Astrocyte (in vitro differentiated cells and primary cell): ENCODE measurements at places on chromosomes 16 and 17.

DNA sequence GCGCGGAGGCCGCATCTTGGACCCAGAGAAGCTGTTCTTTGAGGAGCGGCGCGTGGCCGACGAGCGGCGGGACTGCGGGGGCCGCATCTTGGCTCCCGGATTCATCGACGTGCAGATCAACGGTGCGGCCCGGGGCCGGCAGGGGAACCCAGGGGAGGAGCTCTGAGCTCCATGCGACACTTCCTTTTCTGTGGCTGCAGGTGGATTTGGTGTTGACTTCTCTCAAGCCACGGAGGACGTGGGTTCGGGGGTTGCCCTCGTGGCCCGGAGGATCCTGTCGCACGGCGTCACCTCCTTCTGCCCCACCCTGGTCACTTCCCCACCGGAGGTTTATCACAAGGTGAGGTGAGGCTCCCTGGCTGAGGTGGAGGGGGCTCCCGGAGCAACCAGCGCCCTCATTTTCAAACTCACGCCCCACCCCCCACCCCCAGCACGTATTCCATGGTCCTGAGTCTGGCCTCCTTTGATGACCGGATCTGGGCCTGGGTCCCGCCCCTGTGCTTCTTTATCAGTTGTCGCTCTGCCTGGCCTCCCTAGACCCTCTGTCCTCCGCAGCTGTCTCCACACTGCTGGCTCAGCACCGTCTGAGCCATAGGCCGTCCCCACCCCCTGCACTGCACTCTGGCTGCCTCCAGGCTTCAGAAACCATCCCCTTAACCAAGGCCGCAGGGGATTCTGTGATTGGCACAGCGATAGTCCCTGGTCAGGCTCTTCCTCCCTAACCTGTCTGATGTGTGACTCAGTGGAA, 787 bp downstream of the AMDHD2 start:
- no peak for DNase-seq

GRCh38 chr16:11977376-11978041, 975 bp downstream of the SNX29 start:
- DNase-seq, result peak; percentile 81

GRCh38 chr17:67837965-67838364, 12.7 kb downstream of the BPTF start:
- no peak for DNase-seq

DNA sequence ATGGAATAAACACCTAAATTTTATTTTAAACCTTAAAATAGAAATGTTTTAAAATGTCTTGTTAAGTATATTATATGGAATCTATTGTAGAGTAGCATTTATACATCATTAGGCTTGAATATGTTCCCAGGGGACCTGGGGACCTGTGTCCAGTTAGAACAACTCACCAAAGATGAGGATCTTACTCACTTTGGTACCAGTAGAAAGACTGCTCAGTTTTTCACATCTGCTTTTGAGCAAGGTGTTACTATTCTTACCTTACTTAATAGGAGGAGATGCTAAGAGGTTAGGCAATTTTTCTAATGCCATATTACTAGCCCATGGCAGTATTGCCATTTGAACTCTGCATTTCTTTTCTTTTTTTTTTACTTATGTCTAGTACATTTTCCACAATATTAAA, 14.7 kb downstream of the STXBP4 start:
- DNase-seq, result no peak

DNA sequence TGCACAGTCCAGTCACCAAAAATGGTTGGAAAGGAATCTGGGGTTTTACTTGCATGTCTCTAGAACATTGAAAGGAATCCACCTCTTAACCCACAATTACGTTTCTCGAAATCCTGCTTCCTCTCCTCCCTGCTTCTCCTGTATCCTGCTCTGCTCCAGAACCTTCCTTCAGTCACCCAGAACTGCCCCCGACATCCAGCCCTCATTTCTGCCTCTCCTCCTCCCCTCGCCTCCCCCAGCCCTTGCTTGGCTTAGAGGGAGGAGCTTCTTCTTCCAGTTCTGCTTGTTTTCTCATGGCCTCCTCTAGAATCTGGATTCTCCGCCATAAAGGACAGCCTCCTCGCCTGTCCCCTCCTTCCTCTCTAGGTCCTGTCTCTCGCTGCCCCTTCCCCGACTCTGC, 48.3 kb downstream of the ZDHHC7 start:
- no peak for DNase-seq

DNA sequence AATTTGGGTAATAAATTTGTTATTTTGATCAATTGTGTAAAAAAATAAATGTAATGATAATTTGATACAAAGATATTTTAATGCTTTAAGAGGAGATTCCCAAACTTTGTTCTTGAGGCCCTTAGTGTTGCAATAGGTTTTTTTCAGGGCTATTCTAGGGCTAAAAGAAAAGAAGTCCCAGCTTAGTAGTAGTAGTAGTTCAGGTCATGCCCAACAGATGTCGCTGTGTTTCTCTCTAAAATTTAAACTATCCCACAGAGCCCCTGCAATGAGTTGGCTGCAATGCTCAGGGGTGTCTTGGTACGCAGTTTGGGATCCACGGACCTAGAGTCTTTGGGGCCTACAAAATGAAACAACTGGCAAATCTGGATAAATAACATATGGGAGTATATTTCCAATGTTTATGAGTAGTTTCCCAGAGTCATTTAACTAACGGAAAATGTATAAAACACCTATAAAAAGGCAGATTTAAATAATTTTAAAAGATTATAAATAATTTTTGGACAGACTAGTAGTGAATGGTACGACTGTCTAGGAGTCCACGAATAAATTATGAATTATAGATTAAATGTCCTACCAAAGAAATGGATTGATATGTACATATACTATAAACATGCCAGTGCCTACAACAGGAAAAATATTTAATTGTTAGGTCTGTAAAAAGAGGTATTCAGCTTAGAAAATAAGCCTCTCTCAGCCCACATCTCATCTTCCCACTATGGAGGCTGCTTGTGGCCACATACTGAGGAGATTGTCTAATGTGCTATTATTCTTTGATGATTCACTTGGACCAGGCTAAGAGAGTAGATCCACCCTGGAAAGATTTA, 228.5 kb upstream of the PMFBP1 start:
- DNase-seq, result peak; percentile 73

DNA sequence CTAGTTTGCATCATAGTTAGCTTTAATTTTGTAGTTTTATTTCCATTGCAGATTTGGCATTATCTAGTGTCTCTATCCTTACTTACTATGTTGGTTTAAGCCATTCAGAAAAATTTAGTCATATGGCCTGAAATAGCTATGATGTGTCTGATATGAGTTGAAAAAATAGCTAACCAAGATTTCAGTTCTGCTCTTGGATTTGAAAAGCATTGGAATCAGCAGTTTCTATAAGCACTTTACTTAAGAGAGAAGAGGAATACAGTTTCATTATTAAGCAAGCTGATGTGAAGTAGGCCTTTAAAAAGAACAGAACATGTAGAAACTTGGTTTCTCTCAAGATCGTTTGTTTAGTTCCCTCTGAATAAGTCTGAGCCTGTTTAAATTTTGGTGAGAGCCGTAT, 25.9 kb downstream of the LPCAT2 start:
- no peak for DNase-seq

GRCh38 chr17:83180996-83181481, 101.6 kb downstream of the METRNL start:
- DNase-seq, result no peak

DNA sequence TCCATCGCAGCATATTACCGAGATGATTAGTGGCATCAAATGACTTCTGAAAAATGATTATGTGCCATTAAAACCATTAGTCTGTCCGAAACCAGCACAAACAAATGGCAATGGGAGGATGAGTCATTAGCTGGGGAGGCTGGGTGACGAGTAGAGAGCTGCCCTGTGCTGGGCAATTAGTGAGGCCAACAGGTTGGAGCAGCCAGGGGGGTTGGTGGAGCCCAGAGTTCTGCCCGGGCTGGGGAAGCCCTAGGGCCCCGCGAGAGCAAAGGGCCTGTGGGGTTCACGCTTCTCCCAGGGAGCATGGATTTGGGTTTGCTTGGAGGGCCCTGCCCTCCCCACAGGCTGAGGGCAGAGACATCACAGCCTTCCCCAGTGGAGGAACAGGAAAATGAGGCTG, 152.1 kb upstream of the RPL38 start:
- no peak for DNase-seq

GRCh38 chr16:70661534-70661917, 15.2 kb downstream of the IL34 start:
- no peak for DNase-seq

- DNase-seq, result no peak
These were observed 1171.0 kb upstream of the GOT2 start for GRCh38 chr16:59905131-59905530.

- DNase-seq, result no peak
These were observed 108.0 kb downstream of the VPS53 start for GRCh38 chr17:606508-607250.

DNA sequence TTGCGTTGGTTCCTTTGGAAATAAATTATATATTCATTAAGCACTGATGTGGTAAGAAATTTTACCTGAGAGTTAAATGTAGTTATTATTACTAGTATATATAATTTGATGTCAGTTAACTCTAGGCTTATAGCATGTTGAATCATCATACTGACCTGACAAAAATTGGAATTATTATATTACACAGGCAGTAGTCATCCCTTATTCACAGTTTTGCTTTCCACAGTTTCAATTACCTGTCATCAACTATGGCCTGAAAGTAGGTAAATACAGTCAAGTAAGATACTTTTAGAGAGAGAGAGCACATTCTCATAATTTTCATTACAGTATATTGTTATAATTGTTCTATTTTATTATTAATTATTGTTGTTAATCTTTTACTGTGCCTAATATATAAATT, 1074.7 kb downstream of the CDH11 start:
- no peak for DNase-seq

GRCh38 chr17:29005936-29006511, at the start of gene SEZ6:
Gene SEZ6, minus strand, starts transcription at chr17:29006033. Its CDS starts 164 bp downstream, at chr17:29005869.
- DNase-seq, result peak; percentile 36

DNA sequence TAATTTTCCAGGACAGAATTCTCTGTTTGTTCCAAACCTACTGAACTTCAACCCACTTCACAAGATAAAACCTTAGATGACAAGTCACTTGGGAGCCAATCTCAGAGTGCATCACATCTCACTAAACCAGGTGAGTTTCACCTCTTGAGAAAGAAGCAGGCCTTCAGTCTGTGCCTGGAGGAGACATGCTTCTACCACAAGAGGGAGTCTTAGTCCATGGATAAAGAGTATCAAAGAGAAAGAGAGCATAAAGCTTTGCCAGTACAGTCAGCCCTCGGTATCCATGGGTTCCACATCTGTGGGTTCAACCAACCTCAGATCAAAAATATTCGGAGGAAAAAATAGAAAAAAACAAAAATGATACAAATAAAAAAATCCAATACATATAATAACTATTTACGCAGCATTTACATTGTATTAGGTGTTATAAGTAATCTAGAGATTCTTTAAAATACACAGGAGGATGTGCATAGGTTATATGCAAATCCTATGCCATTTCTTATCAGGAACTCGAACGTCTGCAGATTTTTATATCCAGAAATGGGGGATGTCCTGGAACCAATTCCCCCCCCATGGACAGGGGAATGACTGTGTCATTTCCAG, 37.7 kb downstream of the DUSP14 start:
- DNase-seq, result peak; percentile 32

GRCh38 chr17:74296548-74296936, 22.5 kb downstream of the DNAI2 start:
- DNase-seq, result peak; percentile 51

DNA sequence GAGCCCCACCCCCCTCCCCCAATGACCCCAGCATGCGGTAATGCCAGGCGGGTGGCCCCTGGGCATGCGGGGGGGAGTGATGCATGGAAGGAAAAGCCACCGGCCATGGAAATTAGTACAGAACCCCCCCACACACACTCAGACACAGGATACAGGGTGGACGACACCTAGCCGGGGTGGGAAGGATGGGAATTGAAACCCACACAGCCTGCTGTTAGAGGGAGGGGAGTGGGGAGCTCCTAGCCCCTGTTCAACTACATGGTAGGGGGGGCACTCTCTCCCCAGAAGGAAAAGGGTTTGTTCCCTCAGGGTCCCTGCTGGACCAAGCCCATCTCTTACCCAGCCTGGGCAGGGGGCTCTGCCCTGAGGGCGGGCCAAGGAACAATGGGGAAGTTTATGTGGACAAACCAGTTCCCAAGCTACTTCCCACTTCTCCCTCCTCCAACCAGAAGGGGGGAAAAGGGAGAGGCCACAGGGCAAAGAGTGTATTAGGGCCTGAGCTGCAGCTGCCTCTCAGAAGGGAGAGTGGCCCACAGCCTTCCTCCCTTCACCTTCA, 5.2 kb downstream of the TMUB2 start:
- no peak for DNase-seq

- no peak for DNase-seq
These were observed 4.8 kb downstream of the NARF start for GRCh38 chr17:82463391-82463790.

- DNase-seq, result peak; percentile 47
These were observed 137.4 kb upstream of the COX10 start for GRCh38 chr17:13931800-13932460.

DNA sequence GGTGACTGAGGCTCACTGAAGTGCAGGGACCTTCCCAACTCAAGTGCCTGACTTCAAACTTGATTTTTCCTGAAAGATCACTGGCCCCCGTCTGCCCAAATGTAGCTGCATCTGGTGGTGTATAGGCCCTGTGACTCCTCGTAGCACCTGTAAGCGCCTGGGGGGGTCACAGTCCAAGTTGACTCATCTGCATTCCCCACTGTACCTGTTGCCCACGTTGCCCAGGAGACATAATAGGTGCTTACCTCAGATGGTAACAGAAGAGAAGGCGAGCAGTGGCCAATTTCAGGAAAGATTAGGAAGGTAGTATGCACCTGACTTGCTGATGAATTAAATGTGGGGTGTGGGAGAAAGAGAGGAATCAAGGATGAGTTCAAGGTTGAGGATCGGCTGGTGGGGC, 44.1 kb upstream of the EMP2 start:
- no peak for DNase-seq

GRCh38 chr16:55248058-55248457, 75.9 kb upstream of the IRX6 start:
- DNase-seq, result no peak

DNA sequence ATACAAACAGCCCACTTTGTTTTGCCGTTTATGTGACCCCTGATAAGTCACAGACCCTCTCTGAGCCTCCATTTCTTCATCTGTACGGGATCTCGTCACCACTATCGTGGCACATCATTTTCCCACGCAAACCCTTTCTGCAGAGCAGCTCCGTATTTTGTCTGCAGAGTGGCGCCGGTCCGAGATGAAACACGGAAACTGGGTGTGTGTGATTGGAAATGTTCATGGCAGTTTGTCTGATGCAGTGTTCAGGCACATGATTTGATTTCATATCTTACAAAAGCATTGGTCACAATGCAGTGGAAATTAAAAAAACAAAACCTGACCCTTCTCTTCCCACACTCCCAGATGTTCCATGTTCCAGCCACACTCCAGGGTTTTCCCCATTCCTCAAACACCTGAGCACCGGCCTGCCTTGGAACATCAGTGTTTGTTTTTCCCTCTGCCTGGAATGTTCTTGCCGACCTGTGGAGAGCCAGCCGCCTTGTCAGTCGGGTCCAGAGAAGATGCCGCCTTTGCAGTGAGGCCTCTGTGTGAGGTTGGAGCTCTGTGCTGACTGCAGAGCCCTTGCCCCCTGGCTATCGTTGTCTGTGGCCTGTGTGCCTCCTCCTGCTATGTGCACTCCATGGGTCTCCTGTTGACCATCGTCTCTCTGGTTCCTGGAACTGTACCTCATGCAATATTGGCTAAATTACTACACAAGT, 39.2 kb downstream of the NT5M start:
- no peak for DNase-seq
